Testis (tissue), 5 donors: ENCODE measurements at places on chromosomes 12 and 14. TPM values are rescaled to one million over a fixed set of nuclear protein-coding genes. Genes with fewer than 3 reads are reported as not detected.

- DNase-seq: no peak
Measured at GRCh38 chr12:93733358-93733757, 56.2 kb downstream of the CRADD start.

GRCh38 chr14:101508948-101509729 is 52.2 kb upstream of the DIO3 start:
- DNase-seq: no peak

DNA sequence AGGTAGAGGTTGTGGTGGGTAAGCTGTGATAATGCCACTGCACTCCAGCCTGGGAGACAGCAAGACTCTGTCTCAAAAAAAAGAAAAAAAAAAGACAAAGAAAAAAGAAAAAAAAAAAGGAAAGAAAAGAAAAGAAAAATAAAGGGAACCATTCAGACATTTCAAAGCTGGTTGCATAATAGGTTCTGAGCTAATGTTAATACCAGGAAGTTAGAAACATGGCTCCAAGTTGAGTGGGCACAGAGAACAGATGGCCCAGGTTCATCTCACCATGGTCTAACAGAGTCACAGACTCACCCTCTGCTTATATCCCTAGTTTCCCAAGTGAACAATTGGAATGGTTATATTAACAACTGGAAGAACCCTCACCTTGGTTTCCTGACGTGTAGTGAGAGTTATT is 17.4 kb upstream of the ZDHHC17 start:
- DNase-seq: no peak

- no peak for DNase-seq
Measured at GRCh38 chr12:122471324-122472226, 29.2 kb downstream of the ZCCHC8 start.

- no peak for DNase-seq
Measured at GRCh38 chr14:97578982-97579548, 781.9 kb downstream of the VRK1 start.

DNA sequence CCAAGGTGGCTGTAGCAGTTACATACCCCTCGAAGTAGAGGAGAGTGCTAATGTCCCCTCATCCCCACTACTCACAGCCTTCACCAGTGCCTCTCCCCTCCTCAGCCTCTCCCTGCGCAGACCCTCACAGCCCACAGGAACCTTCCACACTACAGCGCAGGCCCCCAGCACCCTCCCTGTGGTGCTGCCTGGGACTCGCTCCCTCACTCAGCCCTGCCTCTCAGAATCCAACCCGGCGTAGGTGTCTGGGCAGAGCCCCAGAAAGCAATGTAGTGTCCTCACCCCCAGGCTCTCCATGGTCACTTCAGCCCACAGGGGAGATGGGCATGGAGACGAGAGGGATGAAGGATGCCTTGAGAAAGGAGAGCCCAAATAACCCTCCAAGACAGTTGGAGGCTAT is 10.9 kb upstream of the ZNF740 start:
- DNase-seq: no peak

DNA sequence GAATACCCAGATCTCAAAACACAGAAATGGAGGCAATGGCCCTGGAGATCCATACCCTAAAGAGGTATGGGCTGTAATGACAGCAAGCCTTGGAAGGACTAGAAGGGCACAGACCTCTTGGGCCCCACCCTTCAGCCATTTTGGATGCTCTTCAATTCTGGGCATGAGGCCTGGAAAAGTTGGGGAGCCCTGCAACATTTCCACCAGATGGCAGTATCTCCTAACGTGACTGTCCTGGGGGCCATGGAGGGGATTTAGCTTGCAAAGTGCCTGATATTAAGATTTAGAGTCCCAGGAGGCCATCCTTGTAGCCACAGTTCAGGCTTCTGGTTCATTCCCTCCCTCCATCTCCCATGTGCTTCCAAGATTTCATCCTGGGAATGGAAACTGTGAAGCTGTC is 30.2 kb downstream of the KCNA5 start:
- no peak for DNase-seq

GRCh38 chr14:55383541-55384140 is 28.0 kb downstream of the ATG14 start:
- DNase-seq: no peak

DNA sequence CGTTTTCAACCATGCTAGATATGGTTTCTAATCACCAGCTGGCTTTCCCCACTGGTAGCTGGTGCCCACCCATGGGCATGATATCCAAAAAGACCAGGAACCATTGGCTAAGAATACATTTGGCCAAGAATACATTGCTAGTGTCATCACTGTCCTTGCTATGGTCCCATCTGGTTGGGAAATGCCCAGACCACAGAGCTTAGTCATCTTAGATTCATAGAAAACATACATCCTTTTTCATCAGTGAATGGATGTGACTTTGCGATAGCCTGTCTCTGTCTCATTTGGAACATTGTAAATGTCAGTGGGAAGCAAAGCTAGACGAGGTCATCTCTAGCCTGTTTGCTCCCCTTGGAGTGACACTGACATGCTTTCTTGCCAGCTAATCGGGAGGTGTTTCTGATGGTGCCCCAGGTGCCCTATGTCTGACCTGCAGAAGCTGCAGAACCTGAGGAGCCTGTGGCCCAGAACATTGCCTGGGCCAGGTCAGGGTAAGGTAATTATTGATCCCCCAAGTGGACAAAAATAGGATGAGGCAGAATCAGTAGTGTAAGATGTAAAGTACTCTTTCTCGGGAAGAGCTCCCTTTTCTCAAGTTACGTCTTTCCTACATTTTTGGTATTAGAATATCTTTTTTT is 194.8 kb downstream of the SLC41A2 start:
- DNase-seq: no peak

DNA sequence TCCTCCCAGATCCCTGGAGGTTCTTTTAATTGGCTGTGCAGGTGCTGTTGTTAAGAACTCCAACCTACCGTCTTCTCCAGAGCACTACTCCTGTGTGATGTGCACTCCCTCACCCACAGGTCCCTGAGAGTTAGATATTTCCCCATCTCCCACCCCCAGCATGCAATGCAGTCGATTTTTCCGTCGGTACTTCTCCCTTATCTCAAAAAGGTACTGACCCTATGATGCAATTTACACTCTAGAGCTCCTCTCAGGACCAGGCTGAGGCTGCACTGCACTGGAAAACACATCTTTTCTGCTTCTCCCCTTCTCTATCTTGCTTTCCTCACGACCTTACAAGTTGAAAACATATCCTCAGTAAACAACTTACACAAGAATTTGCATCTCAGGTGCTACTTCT is 312.4 kb upstream of the TBX3 start:
- no peak for DNase-seq

The GLIPR1L1 gene
- total RNA-seq: 1.9 TPM

The POTEM gene
- 45.0 TPM for total RNA-seq
